Mucosa of gallbladder (tissue), 1 donor: ENCODE measurements at places on chromosomes 5 and 9. TPM values are rescaled to one million over a fixed set of nuclear protein-coding genes. Genes with fewer than 3 reads are reported as not detected.
A peak's percentile ranks its signal among the peaks of the same experiment; 100 is the strongest.

Gene PLPP7
- total RNA-seq = 7.2 TPM

Gene THOC3
- 45.8 TPM for total RNA-seq

DNA sequence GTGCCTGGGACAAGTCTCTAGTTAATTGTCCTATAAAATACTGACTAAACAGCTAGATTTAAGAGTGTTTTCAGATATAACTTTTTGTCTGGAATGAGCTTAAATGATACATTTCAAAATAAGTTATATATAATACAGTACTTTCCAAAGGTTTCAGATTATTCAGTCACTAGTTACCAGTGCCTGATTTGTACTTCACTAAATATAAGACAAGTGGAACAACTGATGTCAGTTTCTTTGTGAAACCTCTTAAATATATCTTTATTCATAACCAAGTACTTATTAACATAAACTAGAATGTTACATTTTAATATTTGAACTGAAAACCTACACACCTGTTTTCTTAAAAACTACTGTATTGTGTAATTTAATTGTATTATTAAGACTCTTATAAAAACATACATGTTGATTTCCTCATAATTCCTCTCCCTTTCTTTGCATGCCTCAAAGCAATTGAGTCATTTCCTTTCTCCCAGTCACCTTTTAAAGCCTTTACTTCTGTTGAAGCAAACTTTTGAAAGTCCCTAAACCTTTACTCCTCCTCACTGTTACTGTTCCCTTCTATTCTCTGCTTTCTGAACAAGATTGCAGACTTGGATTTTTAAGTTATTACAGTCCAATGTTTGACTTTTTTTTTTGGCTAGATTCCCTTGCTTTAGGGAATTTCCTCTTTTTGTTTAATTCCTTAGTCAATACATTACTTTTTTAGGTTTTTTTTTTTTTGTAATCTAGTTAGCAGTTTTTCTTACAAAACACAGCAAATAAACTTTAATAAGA is 8.7 kb upstream of the SEMA6A start:
- DNase-seq = no peak

- no peak for DNase-seq
These were observed 100.2 kb upstream of the ZNF366 start for GRCh38 chr5:72607381-72607780.

DNA sequence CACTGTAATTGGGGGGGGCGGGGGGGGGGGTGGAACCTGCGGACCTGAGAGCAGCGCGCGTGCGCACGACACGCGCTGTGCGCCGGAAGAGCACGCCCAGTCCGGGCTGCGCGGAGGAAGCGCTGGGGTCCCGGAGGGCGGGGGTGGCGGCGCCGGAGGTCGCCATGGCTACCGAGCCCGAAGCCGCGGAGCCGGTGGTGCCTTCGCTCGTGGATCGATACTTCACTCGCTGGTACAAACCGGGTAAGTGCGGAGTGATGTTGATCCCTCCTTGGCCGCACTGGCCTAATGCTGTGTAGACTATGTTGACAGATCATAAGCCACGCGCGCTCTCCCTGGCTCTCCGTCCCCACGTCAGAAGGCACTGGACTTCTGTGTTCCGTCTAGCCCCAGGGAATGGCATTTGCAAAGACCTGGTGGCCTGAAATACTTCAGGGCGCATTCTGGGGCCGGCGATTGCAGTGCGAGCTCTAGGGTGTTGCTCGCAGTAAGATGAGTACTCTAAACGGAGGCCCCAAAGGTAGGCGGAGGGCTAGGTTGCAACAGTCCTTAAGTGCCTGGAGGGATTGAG is at the start of gene ABITRAM:
Gene ABITRAM, plus strand, starts transcription at position 78 of the 571 bp plus-strand sequence. Its CDS starts 87 bp downstream, at position 165.
- peak; percentile 74 for DNase-seq

GRCh38 chr5:16140944-16141343 is 38.6 kb downstream of the MARCHF11 start:
- DNase-seq = no peak
